ENCODE measurements at places on chromosomes 2 and 18. TPM values are rescaled to one million over a fixed set of nuclear protein-coding genes. Genes with fewer than 3 reads are reported as not detected.

The RIOK3 gene
- polyA plus RNA-seq: 69.3 TPM

The LYG1 gene
- 4.5 TPM for polyA plus RNA-seq

The B4GALT6 gene
- polyA plus RNA-seq: 0.14 TPM

The RASGRP3 gene
- polyA plus RNA-seq: 241 TPM

DNA sequence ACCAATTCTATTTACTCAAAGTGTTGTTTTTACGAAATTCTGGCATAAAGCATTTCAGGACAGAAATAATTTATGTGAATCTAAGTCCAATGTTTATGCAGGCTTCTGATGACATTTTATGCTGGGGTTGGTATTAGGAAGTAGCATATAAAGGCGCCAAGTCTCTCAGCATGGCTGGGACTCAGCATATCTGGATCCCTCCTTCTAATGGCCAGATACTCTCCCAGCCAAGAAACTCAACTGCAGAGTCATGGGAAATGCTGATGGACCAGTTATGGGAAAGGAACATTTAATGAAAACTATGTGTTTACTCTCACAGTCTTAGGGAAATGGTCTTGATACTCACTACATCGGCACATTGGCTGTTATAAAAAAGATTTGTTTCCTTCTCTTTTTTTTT, 392.2 kb downstream of the ARHGAP15 start:
- no peak for DNase-seq

DNA sequence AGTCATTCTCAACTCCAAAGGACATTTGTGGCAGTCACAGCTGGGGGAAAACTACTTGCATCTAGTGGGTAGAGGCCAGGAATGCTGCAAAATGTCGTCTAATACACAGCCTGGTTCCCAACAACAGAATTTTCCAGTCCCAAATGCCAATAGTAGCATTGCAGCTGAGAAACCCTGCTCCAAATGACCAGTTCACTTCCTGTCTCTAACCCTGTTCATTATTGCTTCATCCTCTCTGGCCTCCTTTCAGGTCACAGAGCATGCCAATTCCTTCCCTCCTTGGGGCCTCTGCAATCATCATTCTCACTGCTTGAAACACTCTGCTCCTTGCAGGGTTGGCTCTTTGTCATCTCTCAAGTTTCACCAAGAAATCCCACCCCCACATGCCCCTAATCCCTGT, 139.1 kb downstream of the IRS1 start:
- no peak for DNase-seq

- DNase-seq: no peak
Measured at GRCh38 chr18:34659579-34660517, 50.2 kb upstream of the DTNA start.

GRCh38 chr2:74836675-74837401, 2.9 kb downstream of the HK2 start:
- no peak for DNase-seq

- DNase-seq: no peak
Measured at GRCh38 chr2:127365211-127365643, 22.5 kb downstream of the MAP3K2 start.

Data from B cell (primary cell).